ENCODE measurements at places on chromosomes 4 and X.
A peak's percentile ranks its signal among the peaks of the same experiment; 100 is the strongest.

- no peak for DNase-seq
Observed at GRCh38 chr4:142850478-142850877, 4.4 kb upstream of the INPP4B start.

- peak; percentile 88 for DNase-seq
Observed at GRCh38 chr4:105246712-105247111, 100.0 kb downstream of the TET2 start.

DNA sequence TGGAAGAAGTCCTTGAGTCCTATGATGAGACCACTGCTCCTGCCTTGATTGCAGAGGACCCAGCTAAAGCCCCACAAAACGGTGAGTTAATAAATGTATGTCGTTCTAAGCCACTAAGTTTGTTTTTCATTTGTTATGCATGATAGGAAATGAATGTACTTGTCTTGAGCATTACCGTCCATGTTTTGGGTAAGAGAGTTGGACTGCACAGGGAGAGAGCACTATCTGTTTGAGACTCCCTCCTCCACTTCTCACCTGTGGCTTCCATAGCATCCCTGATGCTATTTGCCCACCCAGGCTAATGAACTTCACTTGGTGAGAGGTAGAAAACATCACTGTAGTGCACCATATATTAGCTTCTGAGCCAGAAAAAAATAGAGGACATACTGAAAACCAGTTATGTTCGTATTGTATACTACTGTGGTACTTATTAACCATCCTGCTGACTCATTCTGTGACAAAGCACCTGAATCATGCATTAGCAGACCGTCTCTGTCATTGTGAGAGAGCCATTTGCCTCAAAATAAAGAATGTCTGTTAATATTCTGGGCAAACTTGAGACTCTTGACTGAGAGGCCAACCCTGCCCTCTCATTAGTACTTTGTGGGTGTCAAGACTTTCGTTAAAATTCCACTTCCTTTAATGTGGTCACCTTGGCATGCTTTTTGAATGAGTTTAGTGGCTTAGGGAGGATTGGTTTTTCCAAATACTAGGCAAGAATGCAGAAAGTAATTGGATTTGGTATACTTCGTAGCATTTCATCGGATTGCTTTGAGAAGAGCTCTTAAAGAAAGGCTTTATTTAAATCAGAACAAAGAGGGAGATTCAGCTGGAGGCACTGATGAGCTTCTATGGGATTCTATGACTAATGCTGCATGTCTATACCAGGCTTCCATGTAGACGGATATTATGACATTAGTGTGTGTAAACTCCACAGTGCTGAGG is 99.3 kb upstream of the GRPR start:
- DNase-seq: peak; percentile 9

DNA sequence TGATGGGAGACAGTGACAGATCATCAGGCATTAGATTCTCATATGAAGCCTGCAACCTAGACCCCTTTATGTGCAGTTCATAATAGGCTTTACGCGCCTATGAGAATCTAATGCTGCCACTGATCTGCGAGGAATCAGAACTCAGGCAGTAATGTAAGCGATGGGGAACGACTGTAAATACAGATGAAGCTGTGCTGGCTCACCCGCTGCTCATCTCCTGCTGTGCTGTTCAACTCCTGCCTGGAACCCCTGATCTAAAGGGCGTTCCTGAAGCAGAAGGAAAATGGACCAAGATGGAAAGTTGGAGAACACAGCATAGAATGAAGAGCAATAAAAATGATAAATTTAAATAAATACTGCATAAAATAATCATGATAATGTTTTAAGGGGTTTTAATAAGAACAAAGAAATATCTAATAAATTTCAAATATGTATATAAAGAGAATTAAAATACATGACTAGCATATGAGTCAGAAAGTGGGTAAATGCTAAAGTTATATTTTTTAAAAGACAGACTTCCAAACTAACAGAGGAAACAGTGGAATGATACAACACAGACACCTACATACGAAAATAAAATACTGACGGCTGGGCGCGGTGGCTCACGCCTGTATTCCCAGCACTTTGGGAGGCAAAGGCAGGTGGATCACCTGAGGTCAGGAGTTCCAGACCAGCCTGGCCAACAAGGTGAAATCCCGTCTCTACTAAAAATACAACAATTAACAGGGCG is 59.2 kb downstream of the RBM47 start:
- DNase-seq: no peak

DNA sequence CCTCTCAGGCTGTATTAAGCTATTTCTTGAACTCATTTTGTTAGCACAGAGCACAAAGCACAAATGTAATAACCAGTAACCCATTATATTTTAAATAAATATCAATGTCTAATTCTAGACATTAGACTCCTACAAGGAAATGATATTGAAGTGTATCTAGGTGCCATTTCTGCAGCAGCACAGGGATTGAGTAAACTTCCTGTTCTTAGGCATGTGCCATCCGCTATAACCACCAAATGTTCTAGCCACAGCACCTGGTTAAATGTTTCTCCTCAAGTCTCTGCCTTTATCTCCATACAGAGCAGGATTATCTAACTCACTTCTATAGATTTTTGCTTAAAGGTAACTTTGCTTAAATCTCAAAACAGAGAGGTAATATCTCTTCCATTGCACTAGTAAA is 51.4 kb downstream of the SGMS2 start:
- DNase-seq: no peak

DNA sequence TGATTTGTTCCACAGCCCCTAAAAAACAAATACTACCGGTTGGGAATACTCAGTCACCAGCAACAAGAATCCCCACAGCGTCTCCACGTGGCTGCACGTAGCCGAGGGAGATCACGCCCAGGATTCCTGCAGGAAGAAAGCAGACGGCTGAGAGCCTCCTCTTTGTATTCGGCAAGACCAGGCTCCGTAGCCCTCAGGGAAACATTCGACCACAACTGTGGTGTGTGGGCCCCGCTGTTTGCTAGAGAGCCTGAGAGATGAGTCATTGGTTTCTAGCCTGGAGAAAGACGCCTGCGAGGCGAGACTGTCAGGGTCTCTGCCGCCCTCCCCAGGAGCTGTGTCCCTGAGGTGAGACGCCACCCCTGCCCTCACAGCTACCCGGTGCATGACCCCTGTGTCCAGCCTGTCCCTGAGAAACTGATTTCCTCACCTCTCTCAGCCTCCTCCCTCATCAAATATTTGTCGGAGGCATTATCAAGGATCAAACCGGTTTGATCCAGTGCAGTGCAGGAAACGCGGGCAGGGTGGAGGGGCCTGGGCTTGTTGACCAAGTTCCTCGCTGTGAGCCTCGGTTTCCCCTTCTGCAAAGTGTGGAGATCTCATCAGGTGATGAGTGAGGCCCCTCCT is 4.7 kb upstream of the S100P start:
- peak; percentile 93 for DNase-seq

GRCh38 chrX:13284570-13284969 is 35.3 kb downstream of the ATXN3L start:
- DNase-seq: no peak

DNA sequence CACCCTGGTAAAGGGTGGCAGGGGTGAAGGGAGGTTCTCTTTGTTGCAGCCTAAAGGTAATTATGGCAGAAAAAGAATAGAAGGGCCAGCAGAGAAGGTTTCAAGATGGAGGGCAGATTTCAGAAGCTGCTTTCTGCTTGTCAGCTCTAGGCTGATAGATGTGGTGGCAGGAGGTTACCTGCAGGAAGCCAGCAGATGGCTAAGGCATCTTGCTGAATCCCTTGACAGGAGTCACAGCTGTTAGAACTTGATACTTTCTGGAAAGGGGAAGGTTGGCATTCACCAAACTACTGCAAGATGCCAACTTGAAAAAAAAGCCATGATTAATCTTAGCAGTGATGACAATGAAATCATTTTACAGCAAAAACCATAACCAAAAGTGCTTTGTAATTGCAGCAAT is 69.5 kb upstream of the CBLL2 start:
- DNase-seq: no peak

DNA sequence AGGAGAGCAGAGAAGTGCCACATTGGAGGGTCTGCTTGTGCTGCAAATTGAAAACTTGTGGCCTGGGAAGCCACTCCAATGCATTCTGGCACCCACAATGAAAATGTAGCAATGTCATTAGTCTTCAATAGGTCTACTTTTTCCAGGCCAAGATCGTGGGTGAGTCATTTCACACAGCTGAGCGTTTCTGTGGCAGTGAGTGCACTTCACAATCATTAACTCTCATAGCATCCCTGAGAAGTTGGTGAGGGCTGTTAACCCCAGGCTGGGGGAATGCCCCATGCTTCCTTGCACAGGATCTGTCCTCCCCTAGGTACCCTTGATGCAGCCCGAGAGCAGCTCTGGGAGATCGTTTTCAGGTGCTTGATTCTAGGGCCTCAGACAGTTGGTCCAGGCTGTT is 196.8 kb upstream of the ATP6AP2 start:
- no peak for DNase-seq

GRCh38 chr4:149076401-149076800 is 634.2 kb upstream of the NR3C2 start:
- no peak for DNase-seq

- DNase-seq: no peak
Observed at GRCh38 chrX:7996851-7997250, 69.6 kb upstream of the PNPLA4 start.

DNA sequence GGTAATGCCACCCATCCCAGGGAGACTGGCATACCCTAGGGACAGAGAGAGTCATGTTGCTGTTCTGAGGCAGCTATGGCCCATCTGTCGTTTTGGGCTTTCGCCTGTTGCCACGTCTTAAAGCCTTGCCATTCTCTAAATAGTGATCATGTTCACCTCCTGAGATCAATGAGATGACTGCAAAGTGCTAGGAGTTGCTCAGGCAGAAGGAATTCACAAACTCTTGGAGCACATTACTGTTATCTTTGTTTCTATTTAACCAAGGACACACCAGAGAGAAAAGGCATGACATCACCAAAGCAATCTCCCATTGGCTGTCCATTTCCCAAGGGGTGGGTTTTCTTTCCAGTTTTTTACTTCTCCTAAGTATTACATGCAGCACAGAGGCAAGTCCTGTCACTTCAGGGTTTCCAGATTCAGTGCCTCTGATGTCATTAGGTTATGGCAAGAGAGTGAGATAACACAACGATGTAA is 37.1 kb upstream of the SETD7 start:
- DNase-seq: peak; percentile 38

DNA sequence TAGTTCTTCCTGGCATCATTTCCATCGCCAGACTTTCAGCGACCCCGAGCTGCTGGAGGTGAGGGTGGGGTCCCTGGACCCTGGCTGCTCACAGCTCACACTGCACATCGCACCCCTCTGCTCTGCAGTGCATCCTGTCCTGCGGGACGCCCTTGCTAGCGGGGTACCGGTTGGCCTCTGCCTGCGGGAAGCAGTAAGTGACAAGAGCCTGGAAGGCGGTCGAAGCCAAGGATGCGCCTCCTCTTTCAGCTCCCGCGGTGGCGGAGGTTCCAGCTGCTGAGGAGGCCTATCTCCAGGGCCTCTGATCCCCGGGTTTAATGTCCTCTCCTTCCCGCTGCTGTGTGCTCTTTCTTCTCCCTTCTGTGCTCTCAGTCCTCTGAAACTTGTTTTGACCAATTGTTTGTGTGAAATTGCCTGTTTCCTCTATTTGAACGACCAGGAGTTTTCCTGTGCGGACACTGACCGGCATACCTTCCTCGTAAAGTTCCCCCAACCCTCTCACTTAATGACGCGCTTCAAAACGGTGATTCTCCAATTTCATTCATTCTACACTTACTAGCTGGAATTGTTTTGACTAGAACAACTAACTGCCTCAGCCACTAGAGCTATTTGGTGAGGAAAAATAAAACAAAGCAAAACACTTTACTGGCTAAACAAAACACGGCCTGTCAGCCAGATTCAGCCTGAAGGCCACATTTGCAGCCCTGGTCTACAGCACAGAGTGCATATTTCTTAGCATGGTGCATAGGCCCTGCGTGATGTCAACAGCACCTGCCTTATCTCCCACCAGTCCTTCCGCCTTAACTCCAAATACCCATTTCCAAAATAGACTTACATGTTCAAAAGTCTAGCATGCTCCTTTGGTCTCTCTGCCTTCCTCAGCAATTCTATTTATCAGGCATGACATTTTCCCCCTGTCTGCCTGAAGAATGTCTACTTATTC is 28.0 kb downstream of the MGAT4D start:
- no peak for DNase-seq

DNA sequence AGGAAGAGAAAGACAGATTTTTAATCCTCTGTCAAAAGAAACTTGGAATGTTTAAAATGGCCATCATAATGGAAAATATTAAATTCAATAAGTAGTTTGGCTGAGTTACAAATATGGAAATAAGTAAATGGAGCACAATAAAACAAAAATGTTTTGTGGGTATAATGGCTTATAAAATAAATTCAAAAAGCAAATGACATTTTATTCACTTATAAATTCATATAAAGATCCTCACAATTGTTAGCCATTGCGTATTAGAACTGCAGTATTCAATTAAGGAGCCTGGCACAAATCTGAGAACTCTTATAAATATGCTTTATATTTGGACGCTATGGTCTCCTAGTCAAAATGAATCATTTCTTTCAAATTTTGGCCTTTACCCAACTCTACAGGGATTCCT is 339.0 kb upstream of the PABPC4L start:
- DNase-seq: peak; percentile 8
